ENCODE measurements at places on chromosomes 5 and 9.

GRCh38 chr5:17732351-17732923, 98.2 kb downstream of the TAF11L14 start:
- no peak for DNase-seq

DNA sequence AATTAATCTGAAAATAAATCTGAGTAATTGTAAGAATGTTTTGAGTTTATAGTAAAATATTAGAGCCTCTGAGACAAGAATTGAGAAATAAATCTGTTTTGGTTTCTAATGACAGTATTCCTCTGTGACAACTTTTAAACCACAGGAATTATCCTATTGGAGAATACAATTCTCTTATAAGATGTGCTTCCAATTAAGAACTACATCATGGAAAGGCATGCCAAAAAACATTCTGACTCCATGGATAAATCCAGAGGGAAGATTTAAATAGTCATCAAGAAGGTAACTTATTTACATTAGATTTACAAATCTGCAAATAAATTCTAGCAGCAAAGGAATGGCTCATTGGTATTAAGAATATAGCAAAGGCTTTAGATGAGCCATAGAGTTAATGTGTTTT, 178.3 kb upstream of the ACOT12 start:
- no peak for DNase-seq

- DNase-seq = no peak
Observed at GRCh38 chr9:126838055-126838811, 22.2 kb upstream of the ZBTB34 start.

DNA sequence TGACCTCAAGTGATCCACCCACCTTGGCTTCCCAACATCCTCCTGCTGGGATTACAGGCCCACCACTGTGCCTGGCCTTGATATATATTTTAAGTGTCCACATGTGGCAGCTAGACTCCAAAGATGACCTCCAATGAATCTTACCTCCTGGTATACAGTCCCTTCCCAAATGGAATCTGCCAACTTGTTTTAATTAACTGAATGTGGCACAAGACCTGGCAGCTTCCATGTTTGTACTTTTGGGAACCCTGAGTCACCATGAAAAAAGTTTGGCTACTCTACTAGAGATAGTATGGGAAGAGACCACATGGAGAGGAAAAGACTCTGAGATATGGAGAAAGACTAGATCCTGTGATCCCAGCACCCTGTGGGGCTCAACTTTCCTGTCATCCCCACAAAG, 42.5 kb downstream of the CCL28 start:
- DNase-seq = no peak

GRCh38 chr5:23820765-23821471, 313.5 kb downstream of the PRDM9 start:
- peak; percentile 1 for DNase-seq

GRCh38 chr5:4924577-4924976, 215.6 kb upstream of the ADAMTS16 start:
- no peak for DNase-seq

- peak; percentile 27 for DNase-seq
Observed at GRCh38 chr5:15889001-15889400, 290.6 kb downstream of the MARCHF11 start.

GRCh38 chr5:139640421-139641115, 7.6 kb upstream of the CXXC5 start:
- DNase-seq = peak; percentile 26

DNA sequence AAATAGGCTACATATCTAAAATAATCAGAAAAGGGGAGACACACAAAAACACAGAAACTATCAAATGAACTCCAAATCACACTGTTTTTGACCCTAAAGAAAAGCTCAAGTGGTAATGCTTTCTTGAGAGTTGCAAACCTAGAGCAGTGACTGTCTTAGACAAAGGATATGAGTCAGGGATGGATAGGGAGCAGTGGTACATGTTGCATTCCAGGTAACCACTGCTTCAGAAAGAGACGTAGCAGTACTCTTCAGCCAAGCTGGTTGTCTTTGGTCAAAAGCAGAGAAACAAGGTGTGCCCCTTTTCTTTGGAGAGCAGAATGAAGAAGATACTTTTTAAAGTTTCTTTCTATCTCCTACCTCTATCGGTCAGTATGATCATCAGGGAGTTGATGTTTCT, 1003.6 kb downstream of the CDH9 start:
- no peak for DNase-seq

DNA sequence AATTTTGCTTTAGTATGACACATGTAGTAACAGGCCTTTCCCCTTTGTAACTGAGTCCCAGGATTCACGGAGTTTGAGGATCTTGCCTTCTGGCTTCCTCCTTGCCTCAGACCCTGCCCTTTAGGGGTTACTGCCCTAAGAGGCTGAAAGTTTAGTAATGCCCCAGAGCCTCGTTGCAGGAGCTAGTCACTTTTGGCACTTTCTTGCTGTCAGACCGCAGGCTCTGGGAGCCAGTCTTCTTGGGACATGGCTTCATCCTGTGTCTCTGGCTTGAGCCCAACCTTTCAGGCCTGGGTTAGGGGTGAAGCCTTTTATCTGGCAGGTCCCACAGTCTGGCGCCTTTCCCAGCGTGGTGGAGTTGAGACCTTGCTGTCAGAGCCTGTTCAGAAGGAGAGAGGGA, 185.6 kb upstream of the DMRT1 start:
- peak; percentile 51 for DNase-seq

GRCh38 chr9:89967527-89967926, 362.7 kb downstream of the GADD45G start:
- no peak for DNase-seq

- peak; percentile 98 for DNase-seq
Observed at GRCh38 chr5:74316064-74316603, 324.4 kb downstream of the ENC1 start.

GRCh38 chr9:114470581-114470980, 34.7 kb downstream of the WHRN start:
- DNase-seq = no peak

DNA sequence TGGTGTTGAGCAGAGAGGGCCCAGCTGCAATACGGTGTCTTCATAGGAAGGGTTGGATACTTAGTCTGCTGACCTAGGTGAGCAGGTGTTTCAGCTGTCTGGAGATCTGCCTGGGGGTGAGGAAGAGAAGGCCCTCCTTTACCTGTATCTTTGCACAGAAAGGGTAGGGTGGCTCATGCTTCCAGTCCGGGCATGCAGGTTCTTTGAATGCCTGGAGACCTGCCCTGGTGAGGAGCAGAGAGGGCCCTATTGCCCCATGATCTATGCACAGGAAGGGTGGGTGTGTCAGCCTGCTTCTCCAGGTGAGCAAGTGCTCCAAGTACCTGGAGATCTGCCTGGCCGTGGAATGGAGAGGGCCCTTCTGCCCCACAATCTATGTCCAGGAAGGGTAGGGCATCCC, 63.0 kb downstream of the FER start:
- DNase-seq = no peak

DNA sequence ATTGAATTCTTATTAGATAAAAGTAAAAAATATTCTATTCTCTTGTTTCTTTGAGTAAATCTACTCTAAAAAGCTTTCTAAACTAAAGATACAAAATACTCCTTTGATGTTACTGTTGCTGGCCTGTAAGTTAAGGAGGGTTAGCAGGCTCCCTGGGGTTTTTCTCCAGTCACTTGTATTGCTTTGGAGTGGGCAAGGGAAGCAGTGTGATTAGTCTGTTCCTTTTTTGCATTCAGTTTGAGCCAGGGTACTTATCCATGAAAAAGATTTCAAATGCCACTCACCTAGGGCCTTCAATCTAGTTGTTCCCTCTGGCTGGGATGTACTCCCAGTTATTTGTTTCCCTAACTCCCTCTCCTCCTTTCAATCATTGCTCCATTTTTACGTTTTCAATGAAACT, 256.2 kb upstream of the SMC2 start:
- DNase-seq = no peak

DNA sequence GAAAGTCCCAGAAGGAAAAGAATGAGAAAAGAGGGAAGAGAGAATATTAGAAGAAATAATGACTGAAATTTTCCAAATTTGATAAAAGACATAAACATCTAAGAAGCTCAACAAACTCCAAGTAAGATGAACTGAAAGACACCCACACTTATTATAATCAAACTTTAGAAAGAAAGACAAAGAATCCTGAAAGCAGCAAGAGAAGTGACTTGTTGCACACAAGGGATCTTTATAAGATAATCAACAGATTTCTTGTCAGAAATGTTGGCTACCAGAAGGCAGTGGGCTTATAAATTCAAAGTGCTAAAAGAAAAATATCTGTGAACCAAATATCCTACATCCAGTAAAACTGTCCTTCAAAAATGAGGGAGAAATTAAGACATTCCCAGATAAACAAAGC, 49.0 kb upstream of the FNIP1 start:
- DNase-seq = no peak

DNA sequence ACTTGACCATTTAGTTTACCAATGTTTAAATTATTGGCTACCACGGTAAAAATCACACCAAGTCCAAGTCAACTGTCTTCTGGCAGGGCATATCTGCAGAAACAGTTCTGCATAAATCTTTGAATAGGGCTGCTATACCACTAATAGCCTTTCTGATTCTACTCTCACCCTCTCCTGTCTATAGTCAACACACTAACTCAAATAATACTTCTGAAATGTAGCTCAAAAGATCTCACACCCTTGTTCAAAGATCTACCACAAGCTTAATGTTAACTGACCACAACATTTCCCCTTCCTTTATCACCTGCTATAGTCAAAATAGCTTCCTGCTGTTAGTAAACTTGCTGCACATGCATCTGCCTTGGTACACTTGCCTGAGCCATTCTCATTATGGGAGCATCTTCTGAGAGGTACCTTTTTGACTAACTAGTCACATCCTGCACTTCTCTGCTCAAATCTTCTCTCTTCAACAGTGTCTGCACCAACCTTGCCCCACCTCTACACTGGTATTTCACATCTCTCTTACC, 319.4 kb downstream of the CDH10 start:
- DNase-seq = no peak

GRCh38 chr5:30390095-30390494, 803.4 kb upstream of the CDH6 start:
- no peak for DNase-seq

DNA sequence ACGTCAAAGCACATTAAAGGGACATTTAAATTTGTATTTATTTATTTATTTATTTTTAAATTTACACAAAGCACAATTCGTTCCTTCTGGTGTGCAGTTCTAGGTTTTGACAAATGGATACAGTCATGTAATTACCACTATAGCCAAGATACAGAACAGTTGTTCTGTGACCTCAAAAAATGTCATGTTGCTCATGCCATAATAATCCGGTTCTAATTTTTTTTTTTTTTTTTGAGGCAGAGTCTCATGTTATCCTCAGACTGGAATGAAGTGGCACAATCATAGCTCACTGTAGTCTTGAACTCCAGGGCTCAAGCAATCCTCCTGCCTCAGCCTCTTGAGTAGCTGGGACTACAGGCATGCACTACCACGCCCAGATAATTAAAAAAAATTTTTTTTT, 7.8 kb downstream of the IGFBPL1 start:
- DNase-seq = peak; percentile 78

GRCh38 chr5:17259630-17260257, 42.3 kb downstream of the BASP1 start:
- DNase-seq = peak; percentile 18

DNA sequence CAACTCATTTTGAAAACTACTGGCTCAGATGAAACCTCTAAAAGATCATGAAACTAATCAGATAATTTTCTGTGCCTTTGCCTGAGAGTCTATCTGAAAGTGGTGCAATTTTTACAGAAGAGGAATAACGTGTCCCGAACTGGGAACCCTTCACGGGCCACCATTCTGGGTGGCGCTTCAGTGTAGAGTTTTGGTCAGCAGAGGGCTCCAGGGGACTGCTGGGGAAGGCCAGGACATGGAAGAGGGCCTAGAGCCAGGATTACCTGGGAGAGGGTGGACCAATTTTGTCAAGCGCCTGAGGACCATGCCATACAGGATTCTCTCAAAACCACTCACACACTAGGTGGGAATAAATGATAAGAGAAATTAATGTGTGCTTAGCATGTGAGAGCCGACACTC, 49.7 kb upstream of the PLEKHG4B start:
- peak; percentile 25 for DNase-seq

DNA sequence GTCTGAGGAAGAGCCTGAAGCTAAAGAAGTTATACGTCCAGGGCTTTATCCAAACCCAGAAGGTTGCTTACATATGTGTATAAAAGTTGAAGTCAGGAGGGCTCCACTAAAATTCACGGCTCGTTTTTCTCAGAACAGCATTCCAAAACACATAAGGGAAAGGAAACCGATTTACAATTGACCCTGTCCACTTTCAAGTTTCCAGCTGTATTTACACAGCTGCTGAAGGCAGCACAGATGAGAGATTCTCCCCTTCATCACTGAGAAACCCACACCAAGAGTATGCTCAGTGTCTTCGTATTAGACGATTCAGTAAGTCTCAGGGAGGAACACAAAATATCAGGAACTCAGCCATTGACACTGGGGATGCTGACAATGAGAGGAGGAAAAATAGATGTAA, 5.9 kb upstream of the NREP start:
- no peak for DNase-seq

- no peak for DNase-seq
Observed at GRCh38 chr5:133347039-133347438, 265.3 kb downstream of the FSTL4 start.

GRCh38 chr9:120985819-120986222, 59.2 kb upstream of the TRAF1 start:
- peak; percentile 72 for DNase-seq

GRCh38 chr9:7298123-7298522, 501.5 kb downstream of the DMAC1 start:
- peak; percentile 40 for DNase-seq

GRCh38 chr5:6755519-6755918, 42.3 kb downstream of the TENT4A start:
- no peak for DNase-seq

DNA sequence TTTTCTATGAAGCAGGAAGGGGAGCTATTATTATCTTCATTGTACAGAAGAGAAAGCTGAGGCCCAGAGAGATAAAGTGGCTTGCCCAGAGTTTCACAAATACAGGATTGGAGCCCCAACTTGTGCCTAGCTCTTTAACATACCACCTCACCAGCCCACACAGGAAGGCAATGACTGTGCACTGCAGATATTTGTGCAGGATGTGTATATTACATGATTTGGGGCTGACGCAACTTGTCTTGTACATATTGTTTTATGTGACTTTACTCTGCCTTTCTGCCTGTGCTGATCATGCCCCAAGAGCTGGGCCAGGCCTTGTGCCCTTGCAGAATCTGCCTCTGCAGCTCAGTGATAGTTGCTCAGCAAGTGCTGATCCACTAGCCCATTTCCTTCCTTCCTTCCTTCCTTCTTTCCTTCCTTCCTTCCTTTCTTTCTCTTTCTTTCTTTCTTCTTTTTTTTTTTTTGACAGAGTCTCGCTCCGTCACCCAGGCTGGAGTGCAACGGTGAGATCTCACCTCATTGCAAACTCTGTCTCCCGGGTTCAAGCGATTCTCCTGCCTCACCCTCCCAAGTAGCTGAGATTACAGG, 106.6 kb upstream of the TBCA start:
- no peak for DNase-seq

- DNase-seq = no peak
Observed at GRCh38 chr9:37501957-37502596, 16.3 kb downstream of the POLR1E start.
